ENCODE measurements at places on chromosomes 1 and 21. TPM values are rescaled to one million over a fixed set of nuclear protein-coding genes. Genes with fewer than 3 reads are reported as not detected.
A peak's percentile ranks its signal among the peaks of the same experiment; 100 is the strongest.

GRCh38 chr21:42036313-42036712 is 26.2 kb upstream of the ZBTB21 start:
- no peak for DNase-seq

Gene NTMT2
- not detected for total RNA-seq

Gene CCDC190
- total RNA-seq: not detected

DNA sequence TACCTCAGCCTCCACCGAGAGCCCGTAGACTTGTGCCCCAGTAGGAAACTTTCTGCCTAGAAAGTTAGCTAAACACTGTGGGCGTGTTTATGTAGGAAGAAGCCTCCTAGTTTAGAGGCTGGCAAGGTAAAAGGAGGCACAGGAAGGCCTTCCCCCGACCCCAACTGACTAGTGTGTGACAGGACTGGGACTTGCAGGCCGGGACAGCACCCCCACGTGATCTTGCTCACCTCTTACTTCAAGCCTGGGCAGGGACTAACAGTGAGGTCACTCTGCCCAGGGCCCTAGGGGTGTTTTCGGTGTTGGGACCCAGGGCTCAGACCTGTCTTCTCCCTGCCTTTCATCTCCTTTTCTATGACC is 392 bp upstream of the TAGLN2 start:
- no peak for DNase-seq

Gene DMBX1
- not detected for total RNA-seq

GRCh38 chr1:229943988-229944743 is 122.9 kb upstream of the GALNT2 start:
- DNase-seq: no peak

DNA sequence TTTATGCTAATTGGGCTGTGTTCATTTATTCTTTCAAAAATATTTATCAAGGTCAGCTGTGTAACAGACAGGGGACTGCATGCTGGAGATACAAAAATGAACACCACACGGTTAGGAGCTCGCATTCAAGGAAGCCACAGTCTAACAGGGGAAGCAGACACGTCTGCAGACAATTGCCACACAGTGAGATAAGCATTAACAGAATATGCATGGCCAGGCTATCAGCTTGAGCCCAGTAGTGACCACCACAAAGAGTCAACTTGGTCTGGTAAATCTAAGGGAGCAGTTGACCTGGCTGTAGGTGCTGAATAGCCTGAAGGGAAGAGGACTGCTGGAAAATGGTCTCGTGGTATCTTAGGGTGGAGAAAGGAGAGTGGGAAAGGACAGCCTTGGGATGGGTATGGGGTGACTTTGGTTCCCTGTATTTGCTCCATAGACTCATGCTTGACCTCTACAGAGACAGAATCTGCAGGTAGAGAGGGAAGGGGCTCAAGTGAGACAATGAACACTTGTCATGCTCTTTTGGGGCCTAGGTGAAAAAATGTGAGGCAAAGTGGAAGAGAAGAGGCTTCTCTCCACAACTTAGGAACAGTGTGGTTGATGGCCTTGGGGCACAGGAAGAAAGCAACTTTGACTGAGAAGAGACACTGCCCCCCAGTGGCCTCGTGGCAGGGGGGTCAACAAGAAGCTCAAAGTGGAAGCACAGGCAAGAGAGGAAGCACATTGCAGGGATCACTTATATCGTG is 7.6 kb upstream of the NPL start:
- peak; percentile 32 for DNase-seq

DNA sequence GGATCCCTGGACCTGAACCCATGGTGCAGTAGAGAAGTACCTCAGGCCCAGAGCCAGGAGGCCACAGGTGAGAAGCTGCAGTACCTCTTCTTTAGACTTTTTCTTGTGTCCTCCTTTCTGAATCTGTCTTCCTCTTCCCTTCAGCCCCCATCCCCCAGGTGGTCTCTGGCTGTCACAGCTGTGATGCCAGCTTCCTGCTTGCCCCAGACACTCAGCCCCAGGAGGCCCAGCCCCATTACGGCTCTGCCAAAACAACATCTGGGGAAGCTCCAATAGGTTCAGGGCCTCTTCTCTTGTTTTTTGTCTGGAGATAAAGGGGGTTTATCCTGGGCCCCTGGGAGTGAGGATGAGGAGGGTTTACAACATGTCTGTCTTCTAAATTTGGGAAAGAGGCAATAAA is 9.5 kb upstream of the BTG2 start:
- peak; percentile 53 for DNase-seq

DNA sequence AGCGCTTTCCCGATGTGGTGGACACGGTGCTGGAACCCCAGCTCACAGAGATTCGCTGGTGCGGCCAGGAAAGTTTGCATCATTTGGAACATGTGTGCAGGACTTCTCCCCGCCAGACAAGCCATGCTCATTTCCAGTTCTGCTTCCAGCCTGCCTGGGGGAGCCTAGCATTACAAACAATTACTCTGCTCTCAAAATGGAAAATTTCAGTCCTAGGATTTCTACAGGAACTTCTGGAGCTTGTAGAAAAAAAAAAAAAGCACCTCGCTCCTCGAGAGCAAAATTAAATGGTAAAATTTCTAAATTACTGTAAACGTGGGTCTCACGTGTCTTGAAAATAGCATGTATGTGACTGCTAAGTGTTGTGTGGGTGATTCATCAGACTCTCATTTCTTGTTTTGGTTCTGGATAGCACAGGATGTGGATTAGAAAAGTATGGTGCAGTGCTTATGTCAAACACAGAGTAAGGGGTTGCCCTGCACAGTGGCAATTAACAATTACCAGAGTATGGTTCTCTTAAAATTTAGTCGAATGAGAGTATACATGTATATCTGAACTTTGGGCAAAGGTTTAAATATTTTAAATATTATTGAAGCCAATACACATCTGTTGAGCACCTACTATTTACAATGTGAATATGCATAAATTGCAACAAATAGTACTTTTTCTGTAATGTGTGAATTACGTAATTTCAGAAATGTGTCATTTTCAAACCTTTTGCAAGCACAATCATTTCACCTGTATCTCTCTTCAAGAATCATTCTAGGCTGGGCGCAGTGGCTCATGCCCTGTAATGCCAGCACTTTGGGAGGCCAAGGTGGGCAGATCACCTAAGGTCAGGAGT is 61.8 kb upstream of the PTGFRN start:
- no peak for DNase-seq

Gene GPR52
- 1.4 TPM for total RNA-seq

Gene S100A9
- total RNA-seq: 2.8 TPM

- no peak for DNase-seq
Observed at GRCh38 chr1:61230523-61230922, 148.2 kb downstream of the NFIA start.

GRCh38 chr1:44237721-44238457 is 24.6 kb downstream of the DMAP1 start:
- DNase-seq: peak; percentile 20

DNA sequence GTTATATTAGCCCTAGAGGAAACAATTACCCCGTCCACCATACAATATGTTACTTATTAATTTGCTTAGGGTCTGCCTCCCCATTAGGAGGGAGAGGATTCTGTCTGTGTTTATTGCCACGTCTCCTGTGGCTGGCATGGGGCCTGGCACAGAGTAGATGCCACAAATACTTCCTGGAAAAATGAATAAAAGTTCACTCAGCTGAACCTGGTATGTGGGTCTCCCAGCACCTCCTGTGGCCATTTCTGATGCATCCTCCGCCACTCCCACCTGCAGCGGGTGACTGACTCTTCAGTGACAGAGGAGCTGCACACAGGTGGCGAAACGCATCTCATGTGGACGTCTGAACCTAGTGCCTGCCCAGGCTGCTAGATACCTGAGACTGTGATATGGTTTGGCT is 112.7 kb downstream of the CLIC6 start:
- no peak for DNase-seq

- no peak for DNase-seq
Observed at GRCh38 chr21:45768740-45769048, 125.2 kb downstream of the PCBP3 start.

Gene PALMD
- total RNA-seq: not detected

DNA sequence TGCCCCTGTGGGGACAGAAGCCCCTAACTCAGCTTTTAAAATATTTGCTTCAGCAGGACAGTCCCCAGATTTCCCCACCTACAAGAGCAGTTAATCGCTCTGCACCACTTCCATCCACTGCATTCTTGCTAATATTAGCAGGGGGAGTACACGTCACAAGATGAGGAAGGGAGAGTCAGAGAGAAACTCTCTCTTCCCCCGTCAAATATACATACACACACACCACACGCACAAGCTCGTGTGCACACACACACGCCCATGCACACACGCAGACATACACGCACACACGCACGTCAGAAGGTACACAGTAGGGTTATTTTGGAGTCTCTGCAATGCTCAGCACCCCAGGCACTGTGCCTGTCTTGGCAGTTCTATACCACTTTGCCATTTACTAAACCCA is 2.1 kb downstream of the CLCA1 start:
- no peak for DNase-seq

Gene FMO2
- total RNA-seq: not detected
